ENCODE measurements at places on chromosomes 7 and 10. TPM values are rescaled to one million over a fixed set of nuclear protein-coding genes. Genes with fewer than 3 reads are reported as not detected.

Gene CYP3A4
- total RNA-seq: 1.4 TPM

Gene FGL2
- 34.0 TPM for total RNA-seq

Gene BICC1
- 2.9 TPM for total RNA-seq

Gene ANKRD22
- total RNA-seq: 28.2 TPM

Gene ZNF487
- total RNA-seq: 2.8 TPM

Gene C7orf57
- total RNA-seq: 0.24 TPM

Gene PDK4
- total RNA-seq: 27.6 TPM

Measured in colonic mucosa (tissue), 4 donors.